CD14-positive monocyte (primary cell): ENCODE measurements at places on chromosomes 1 and 21. TPM values are rescaled to one million over a fixed set of nuclear protein-coding genes. Genes with fewer than 3 reads are reported as not detected.

GRCh38 chr1:170634293-170634692 lies 29.6 kb upstream of the PRRX1 start:
- no peak for DNase-seq

DNA sequence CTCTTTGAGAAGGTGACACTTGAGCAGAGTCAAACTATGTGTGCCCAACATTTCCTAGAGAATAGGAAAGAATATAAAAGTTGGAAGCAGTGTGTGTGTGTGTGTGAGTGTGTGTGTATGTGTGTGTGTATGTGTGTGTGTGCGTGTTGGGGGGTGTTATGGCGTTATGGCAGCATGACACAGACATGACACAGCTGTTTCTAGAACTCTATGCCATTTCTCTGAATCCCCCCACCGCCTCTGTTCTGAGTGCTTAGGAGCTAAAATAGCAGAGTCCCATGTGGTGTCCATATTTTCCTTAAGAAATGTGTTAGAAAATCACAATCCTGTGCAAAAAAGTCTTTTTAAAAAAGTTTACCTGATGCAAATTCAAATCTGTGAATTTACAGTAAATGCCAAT lies 556.1 kb downstream of the RWDD3 start:
- no peak for DNase-seq

GRCh38 chr1:7047866-7048265 lies 262.6 kb downstream of the CAMTA1 start:
- no peak for DNase-seq

DNA sequence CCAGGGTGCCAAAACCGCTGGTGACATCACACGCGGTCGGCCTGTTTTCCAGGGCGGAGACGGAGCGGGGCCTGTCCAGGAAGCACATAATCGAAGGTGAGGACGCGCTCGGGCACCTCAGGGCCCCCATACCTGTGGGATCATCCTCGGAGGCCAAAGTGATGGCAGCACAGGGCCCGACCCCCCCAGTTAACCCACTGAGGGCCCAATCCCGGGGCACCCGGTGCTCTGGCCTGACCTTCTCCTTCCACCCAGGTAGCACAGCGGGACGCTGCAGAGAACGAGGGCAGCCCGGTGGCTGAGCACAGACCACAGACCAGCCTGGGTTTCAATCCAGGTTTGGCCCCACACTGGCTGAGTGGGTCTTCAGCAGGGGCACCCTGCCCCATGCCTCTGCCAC lies 43.3 kb downstream of the KCNAB2 start:
- DNase-seq, result no peak

DNA sequence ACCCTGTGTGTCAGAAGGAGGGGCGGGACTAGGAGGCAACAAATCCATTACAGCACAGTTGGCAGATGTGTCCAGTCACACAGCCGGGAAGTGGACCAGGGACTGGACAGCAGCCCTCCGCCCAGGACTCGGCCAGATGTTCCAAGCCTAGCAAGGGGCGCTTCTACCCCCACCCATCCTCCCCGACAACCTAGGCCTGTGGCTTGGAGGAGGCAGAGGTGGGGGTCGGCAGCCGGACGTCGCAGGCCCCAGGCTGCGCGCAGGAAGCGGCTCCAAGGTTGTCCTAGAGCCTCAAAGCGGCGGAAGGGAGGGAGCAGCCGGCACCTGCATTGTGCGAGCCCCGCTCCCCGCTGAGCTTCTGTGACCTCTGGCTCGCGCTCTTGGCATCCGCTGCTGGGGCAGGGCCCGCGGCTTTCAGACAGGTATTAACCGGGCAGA lies 20.6 kb upstream of the MYCL start:
- no peak for DNase-seq

HAPLN2 gene
- polyA plus RNA-seq, result 0.10 TPM in 1 of 2 replicates, not detected in the other

MXRA8 gene
- not detected for polyA plus RNA-seq

SHE gene
- polyA plus RNA-seq, result not detected
